Left lung (tissue), 14 donors: ENCODE measurements at places on chromosomes 16 and 17. TPM values are rescaled to one million over a fixed set of nuclear protein-coding genes. Genes with fewer than 3 reads are reported as not detected.

Gene HS3ST3A1
- total RNA-seq = 4.7 TPM

Gene RNF112
- 3.4 TPM for total RNA-seq

Gene SLC16A6
- 10.5 TPM for total RNA-seq

Gene ABCC6
- 44.0 TPM for total RNA-seq

DNA sequence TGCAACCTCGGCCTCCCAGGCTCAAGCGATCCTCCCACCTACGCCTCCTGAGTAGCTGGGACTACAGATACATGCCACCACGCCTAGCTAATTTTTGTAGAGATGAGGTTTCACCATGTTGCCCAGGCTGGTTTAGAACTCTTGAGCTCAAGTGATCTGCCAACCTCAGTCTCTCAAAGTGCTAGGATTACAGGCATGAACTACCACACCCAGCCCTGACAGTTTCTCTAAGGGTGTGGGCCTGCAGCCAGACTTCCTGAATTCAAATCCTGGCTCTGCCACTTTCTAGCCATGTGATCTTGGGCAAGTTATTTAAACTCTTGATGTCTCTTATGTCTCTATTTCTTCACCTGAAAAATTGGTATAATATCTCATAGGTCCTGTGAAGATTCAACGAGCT, 5.6 kb downstream of the CUEDC1 start:
- peaks cover 96% of the 10 kb centered on the region for H3K4me1 ChIP-seq
- no peak overlapping the region for H3K4me3 ChIP-seq
- H3K27me3 ChIP-seq = peaks cover 8% of the 10 kb centered on the region
- H3K36me3 ChIP-seq = no peaks in the 10 kb centered on the region
- DNase-seq = no peak
- peak overlapping the region; percentile 91 for H3K27ac ChIP-seq

DNA sequence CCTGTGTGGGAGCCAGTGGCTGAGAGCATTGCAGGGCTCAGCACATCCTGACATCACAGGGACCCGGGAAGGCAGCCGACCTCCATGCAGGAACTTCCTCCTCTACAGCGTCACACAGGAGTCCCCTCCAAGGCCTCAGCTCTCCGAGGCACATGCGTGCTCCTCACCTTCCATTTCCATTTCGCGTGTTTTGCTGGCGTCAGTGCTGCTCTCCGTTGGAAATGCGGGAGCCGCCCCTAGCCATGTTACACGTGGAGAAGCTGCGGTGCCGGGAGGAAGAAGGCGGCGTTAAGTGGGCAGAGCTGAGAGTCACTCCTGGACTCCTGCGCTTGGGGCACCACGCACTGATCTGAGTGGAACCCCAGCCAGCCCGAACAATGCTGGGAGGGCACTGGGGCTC, 25.2 kb upstream of the CRISPLD2 start:
- peak overlapping the region; percentile 26 for H3K27ac ChIP-seq
- H3K27me3 ChIP-seq = no peaks in the 10 kb centered on the region
- no peak for DNase-seq
- H3K36me3 ChIP-seq = no peaks in the 10 kb centered on the region
- no peak overlapping the region for H3K4me3 ChIP-seq
- H3K4me1 ChIP-seq = peaks cover 23% of the 10 kb centered on the region

DNA sequence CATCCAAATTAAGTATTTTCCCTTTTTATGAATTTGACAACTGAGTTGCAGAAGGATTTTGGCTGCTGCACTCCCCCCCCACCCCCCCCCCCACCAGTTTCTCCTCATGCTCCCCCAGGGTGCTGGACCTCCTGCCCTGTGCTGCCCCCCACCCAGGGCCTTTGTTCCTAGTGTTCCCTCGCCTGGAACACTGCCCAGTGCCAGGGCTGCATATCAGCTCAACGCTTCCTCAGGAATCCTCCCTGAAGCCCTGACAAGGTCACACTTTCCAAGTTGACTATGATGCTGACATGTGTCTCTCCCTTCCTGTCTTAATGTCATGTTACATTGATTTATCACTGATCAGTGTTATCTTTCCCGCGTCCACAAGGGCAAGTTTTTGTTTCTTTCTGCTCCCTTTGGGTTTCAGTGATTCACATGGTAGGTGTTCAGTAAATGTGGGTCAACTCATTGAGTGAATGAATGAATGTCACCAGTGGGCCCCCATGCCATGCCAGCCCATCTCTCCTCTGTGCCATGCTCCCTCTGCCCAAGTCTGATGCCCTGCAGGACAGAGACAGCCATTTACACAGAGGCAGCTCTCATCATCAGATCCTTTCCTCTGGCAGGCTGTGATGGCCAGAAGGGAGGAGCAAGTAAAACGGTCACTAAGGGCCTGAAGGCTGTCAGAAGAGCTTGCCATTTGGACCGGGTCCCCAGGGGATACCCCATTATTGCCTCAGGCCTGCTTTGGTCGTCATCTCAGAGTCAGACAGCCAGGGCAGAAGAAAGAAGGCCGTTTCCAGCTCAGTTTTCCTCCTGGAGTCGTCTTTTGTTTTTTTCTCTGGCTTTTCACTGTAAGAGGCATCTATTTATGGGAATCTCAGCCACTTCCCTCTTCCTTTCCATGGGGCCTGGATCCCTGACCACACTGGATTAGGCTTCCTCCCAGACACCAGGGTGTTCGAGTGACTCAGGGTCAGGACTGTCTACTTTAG, 386.2 kb downstream of the SNX29 start:
- H3K27me3 ChIP-seq = no peaks in the 10 kb centered on the region
- peaks cover 6% of the 10 kb centered on the region for H3K36me3 ChIP-seq
- no peak overlapping the region for H3K4me3 ChIP-seq
- H3K27ac ChIP-seq = no peak overlapping the region
- no peaks in the 10 kb centered on the region for H3K4me1 ChIP-seq

GRCh38 chr17:76394166-76394565, 9.8 kb downstream of the SPHK1 start:
- peak; percentile 45 for DNase-seq
- no peak overlapping the region for H3K4me3 ChIP-seq
- H3K36me3 ChIP-seq = no peaks in the 10 kb centered on the region
- no peak overlapping the region for H3K27ac ChIP-seq
- no peaks in the 10 kb centered on the region for H3K27me3 ChIP-seq
- H3K4me1 ChIP-seq = no peaks in the 10 kb centered on the region

GRCh38 chr17:80738020-80738808, 193.6 kb downstream of the RPTOR start:
- H3K36me3 ChIP-seq = no peaks in the 10 kb centered on the region
- peak overlapping the region; percentile 53 for H3K27ac ChIP-seq
- no peaks in the 10 kb centered on the region for H3K27me3 ChIP-seq
- no peaks in the 10 kb centered on the region for H3K4me1 ChIP-seq
- H3K4me3 ChIP-seq = no peak overlapping the region

DNA sequence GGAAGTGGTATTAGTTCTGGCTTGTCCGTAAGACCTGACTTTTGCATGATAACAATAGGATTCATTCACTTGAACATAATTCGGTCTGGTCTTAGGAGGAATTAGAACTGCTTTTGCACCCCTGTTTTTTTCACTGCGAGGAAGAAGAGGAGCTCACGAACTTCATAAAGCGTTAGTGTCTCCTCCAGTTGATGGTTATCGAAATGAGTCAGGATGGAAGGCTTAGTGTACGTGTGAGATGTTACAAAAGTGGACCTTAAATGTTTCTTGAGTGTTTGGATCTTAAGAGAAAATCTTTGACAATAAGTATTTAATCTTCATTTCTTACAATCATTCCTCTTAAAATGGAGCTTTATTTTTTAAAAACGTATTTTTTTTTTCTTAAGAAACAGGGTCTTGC, 52.8 kb downstream of the USP10 start:
- no peaks in the 10 kb centered on the region for H3K27me3 ChIP-seq
- no peak for DNase-seq
- H3K4me1 ChIP-seq = peaks cover 56% of the 10 kb centered on the region
- peak overlapping the region; percentile 85 for H3K27ac ChIP-seq

- H3K27me3 ChIP-seq = no peaks in the 10 kb centered on the region
- no peaks in the 10 kb centered on the region for H3K36me3 ChIP-seq
- no peaks in the 10 kb centered on the region for H3K4me1 ChIP-seq
Observed at GRCh38 chr17:297758-298157, 54.8 kb downstream of the RPH3AL start.

DNA sequence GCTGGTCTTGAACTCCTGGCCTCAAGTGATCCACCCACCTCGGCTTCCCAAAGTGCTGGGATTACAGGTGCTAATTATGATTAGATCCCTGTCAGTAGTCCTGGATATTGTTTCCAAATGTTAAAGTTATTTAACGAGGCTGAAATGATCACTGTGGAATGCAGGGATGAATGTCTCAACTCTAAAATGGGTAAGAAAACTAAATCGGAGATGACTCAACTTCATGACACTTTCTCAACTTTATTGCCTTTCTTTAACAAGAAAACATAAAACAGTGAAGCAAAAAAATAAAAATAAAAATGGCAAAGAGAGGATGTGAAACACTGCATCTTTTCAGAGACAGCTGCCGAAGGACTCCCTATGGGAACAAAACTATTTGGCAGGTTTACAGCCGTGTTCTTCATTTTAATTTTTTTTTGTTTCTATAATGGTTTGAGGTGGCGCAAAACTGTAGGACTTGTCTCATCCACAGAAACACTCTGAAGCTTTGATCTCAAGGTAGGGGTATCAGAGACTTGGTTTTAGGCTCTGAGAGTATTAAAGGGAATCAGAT, 382.0 kb downstream of the GRIN2A start:
- H3K36me3 ChIP-seq = no peaks in the 10 kb centered on the region
- no peak overlapping the region for H3K4me3 ChIP-seq
- H3K4me1 ChIP-seq = no peaks in the 10 kb centered on the region
- no peak overlapping the region for H3K27ac ChIP-seq
